H7 (cell line): ENCODE measurements at places on chromosomes 3 and 15.

- DNase-seq, result no peak
Observed at GRCh38 chr15:69067296-69067695, 52.8 kb downstream of the NOX5 start.

GRCh38 chr3:94071713-94072284, 8.9 kb downstream of the NSUN3 start:
- no peak for DNase-seq

GRCh38 chr3:137762674-137763593, 1.2 kb upstream of the SOX14 start:
- DNase-seq, result peak; percentile 37

GRCh38 chr3:196486263-196486662, 17.3 kb downstream of the RNF168 start:
- DNase-seq, result no peak

- no peak for DNase-seq
Observed at GRCh38 chr3:114020907-114021306, 35.4 kb downstream of the CCDC191 start.

DNA sequence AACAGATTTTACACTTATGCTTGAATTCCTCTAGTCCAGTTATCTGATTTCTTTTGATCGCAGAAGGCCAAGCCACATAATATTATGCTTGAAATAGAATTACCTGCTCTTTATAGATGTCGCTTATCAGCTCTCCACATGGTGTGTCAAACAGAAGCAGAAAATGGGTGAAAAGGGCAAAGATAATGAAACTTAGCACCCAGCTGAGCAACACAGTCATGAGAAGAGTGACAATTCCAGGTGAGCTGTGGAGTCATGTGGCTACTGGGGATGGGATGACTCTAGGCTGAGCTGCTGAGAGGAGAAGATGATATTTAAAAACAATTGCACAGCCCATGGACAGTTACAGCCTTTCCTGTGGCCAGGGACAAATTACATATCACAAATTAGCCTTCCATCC, 398.7 kb upstream of the PDZRN3 start:
- no peak for DNase-seq

DNA sequence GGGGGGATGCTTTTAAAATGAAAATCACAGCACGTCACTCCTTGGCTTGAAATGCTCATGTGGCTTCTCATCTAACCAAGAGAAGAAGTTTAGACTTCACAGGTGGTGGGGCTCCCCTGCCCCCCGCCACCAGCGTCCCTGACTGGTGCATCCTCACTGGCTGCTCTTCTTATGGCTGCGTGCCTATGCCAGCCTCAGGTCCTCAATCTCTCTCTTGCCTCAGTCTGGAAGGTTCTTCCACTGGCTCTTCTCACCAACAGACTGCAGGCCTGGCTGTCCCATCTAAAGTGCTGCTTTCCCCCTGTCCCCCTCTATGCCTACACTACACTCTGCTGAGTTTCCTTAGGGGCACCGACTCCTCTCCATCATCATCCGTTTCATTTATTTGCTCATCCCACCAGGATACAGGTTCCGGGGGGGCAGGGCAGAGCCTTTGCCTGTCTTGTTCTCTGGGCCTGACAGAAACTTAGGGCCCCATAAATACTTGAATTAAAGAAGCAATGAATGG, 20.6 kb downstream of the ABTB1 start:
- no peak for DNase-seq

- DNase-seq, result no peak
Observed at GRCh38 chr3:112012205-112012992, 13.7 kb downstream of the TAGLN3 start.

- no peak for DNase-seq
Observed at GRCh38 chr3:196694202-196694638, 17.8 kb downstream of the CEP19 start.

- DNase-seq, result no peak
Observed at GRCh38 chr3:173128633-173129032, 12.4 kb downstream of the SPATA16 start.

DNA sequence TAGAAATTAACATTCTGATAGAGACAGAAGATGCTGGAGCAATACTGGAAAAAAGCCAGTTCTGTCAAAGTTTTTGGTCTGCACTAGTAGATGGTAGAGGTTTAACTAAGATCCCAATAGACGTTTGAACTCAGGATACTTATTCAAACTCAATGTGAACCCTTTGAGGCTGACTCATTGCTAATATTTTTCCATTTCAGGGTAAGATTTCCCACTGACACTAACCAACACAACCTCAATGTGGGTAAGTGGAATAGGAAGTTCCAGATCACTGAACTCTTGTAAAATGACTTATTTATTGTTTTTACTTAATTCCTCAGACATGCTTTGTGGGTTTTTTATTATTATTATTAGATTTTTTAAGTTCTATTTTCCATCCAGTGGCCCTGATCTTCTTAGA, 1024.8 kb downstream of the EPHA3 start:
- no peak for DNase-seq

DNA sequence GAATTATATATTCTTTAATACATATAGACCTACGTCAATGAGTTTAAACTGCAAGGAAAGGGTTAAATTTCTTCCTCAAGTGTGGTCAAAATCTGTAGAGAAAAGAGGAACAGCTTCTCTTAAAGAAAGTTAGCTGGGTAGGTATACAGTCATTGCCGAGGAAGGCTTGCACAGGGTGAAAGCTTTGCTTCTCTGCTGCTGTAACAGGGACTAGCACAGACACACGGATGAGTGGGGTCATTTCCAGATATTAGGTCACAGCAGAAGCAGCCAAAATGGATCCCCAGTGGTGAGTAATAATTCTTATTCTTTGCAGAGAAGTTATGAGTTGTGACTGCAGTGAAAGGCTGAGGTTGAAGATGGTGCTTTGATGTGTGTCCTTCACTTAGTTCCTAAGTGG, at the start of gene CD86:
Gene CD86 (plus strand): TSS at position 148 of the 400 bp plus-strand sequence. CDS start 128 bp downstream, at position 276.
- no peak for DNase-seq

DNA sequence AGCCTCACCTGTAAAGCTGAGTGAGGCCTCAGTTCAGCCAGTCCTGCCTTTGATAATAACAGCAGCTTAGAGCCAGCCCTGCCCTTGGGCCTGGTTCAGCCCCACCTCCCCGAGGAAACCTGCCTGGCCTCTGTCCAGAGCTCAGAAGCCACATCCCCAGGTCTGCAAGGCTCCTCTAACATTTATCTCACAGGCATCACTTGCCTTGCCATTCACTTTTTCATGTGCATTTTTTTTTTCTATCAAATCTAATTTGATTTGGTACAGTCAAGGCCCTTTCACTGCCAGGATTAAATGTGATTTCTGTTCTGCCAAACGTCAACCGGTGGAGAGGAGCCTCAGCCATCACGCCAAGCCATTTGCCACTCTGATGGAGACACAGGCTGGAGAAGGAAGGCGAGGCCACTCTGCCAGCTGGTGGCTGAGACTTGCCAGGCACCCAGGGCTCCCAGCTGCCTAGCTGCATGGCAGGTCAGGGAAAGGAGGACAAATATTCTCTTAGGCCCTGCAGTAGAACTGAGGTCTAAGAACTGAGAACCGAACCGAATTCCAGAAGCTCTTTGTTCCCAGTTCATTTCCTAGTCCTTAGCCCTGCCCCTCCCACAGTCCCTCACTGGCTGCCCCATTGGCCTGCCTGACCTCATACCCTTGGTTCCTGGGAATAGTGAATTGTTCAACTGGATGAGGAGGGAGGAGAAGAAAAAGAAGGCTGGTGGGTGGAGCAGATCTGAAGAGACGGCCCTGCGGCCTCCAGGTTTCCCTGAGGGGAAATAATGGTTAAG, 76.4 kb downstream of the SPSB4 start:
- no peak for DNase-seq

- no peak for DNase-seq
Observed at GRCh38 chr3:16484216-16484615, 29.3 kb downstream of the RFTN1 start.

- DNase-seq, result no peak
Observed at GRCh38 chr3:123789760-123790159, 94.4 kb downstream of the MYLK start.

DNA sequence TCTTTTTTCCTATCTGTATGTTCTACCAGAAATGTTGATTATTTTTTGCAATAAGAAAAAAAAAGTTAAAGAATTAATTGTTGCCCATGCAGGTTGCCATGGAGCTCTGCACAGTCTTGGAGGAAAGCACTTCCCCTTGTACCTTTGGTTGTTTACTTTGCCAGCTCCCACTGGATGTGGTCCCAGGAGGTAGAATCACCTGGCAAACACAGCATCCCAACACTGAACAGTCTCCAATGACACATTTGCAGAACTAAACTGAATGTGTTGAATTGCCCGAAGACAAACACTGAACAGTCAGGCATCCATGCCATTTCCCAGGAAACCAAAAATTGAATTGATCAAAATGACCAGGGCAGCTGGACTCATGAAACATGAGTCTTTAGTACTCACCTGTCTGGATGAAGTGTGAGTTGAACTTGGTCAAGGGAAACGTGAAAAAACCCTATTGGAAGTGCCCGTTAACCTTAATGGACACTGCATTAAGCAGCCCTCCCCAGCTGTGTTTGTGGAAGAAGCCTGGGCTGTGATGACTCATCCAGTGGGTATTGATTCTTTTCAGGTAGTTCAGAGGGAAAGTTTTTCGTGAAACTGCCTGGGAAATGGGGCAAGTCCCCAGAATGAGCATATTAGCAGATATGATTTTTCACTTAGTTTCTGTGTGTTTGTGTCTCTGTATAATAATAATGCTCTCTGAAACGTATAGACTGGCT, 284.7 kb upstream of the STT3B start:
- no peak for DNase-seq

- DNase-seq, result no peak
Observed at GRCh38 chr3:184789314-184789998, 22.5 kb upstream of the VPS8 start.

GRCh38 chr3:10338164-10338470, 17.2 kb upstream of the SEC13 start:
- no peak for DNase-seq

- DNase-seq, result no peak
Observed at GRCh38 chr3:147038481-147038880, 367.9 kb downstream of the ZIC4 start.

GRCh38 chr3:75232216-75232615, 431.9 kb upstream of the FRG2C start:
- DNase-seq, result no peak

DNA sequence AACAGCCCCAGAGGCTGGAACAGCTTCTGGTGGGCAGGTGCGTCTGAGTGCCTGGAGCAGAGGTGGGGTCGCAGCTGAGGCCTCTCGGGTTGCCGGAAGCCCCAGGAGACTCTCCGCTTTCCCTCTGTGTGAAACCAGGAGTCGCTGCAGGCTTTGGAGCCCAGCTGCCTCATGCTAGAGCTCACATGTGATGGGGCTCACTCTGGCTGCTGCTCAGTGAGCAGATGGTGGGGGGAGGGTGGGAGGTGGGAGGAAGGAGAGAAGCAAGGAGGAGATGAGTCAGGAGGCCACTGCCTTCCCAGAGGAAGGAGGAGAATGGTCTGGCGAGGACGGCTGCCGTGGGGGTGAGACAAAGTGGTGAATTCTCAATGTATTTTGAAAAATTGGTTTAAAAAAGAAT, 290.1 kb upstream of the CHRNA7 start:
- peak; percentile 60 for DNase-seq

GRCh38 chr3:178802993-178803693, 266.9 kb downstream of the KCNMB2 start:
- no peak for DNase-seq

DNA sequence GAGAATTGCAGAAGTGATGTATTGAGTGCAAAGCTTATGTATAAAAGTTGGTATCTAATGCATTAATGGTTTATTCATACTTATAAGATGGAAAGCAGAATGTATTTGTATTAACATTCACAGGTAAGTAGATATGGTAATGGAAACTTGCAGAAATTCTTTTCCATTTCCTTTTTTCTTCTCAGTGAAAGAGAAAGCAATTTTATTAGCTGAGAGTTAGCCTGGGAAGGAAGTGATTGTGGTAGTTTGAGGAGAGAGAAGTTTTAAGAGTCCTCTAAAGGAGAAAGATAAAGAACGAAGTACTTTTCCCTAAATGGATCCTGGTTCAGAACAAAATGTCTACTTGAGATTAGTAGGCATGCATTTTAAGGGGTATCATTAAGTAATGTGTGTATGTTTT, 60.1 kb upstream of the OSTN start:
- no peak for DNase-seq

DNA sequence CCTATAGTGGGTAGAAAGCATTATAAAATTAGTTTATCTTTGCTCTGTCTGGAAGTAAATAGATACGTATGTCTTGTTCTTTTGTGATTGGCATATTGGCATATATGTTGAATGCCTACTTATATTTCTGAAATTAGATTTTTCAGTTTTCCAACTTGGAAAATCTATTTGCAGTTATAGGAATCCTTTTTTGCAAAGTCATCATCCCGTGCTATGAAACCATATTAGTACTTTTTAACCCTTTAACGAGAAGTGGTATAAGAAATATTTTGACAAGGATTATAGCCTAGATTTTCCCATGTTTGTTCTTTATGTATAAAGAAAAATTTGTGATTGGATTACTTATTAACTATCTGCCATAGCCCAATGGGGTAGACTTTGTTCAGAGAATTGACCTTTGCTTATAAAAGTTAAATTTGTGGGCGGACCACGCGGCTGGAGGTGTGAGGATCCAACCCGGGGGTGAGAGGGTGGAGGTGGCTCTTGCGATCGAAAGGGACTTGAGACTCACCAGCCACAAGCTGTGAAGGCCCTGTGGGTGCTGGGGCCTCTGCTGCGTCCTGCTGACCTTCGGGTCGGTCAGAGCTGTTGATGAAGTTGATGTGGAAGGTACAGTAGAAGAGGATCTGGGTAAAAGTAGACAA, 5.9 kb downstream of the LRRC28 start:
- no peak for DNase-seq

- DNase-seq, result no peak
Observed at GRCh38 chr3:69986419-69986818, 13.1 kb upstream of the SAMMSON start.

- DNase-seq, result peak; percentile 56
Observed at GRCh38 chr3:134485075-134485717, 589 bp downstream of the ANAPC13 start.

DNA sequence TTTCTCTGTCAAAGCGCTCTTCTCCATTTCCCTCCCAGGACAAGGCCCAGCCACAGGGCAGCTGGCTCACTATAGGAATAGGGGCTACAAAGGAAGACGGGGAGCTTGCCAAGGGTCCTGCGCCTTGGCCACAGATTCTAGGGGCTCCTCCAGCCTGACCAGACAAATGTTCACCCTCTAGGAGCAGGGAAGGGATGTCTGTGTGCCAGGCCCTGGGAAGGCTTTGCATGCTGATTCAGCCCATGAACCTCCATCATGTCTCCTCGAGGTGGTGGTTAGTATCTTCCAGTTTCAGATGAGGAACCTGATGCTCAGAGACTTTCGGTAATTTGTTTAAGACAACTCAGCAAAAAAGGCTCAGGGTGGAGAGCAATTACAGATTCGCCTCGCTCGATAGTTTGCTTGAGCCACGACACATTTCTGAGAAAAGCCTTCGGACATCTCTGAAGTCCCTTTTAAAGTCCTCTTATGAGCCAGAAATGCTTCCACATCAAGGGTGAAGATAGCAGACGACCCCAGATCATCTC, 110.0 kb downstream of the XXYLT1 start:
- no peak for DNase-seq

GRCh38 chr3:27253831-27254230, 115.4 kb downstream of the NEK10 start:
- DNase-seq, result peak; percentile 58

- DNase-seq, result no peak
Observed at GRCh38 chr3:71726146-71726545, 944 bp upstream of the EIF4E3 start.

GRCh38 chr3:66023738-66024385, 14.9 kb downstream of the MAGI1 start:
- DNase-seq, result no peak

GRCh38 chr3:118626453-118626852, 408.2 kb downstream of the IGSF11 start:
- no peak for DNase-seq

- DNase-seq, result peak; percentile 93
Observed at GRCh38 chr3:184727357-184728009, 15.6 kb upstream of the MAGEF1 start.

- DNase-seq, result no peak
Observed at GRCh38 chr3:152176998-152177397, 91.7 kb upstream of the MBNL1 start.
